Left ventricle myocardium inferior (tissue), 1 donor: ENCODE measurements at places on chromosomes 1 and 21. TPM values are rescaled to one million over a fixed set of nuclear protein-coding genes. Genes with fewer than 3 reads are reported as not detected.

DNA sequence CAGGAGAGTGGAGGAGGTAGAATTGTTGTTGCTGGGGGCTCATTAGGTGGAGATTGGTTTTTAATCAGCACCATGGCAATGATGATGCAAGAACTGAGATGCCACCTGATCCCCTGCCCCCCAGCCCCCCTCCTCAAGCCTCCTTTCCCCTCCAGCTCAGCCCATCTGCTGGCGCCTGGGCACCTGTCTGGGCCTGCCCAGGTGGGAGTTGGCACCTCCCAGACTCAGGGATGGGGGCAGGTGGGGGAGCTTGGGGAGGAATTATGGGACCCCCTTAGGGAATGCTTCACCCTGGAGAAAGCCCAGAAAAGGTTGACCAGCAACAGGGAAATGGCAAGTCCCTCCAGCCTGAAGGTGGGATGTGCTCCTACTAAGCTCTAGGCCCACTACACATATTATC lies 1.5 kb upstream of the NHLH1 start:
- DNase-seq, result no peak

GRCh38 chr1:209727785-209728184 lies 23.1 kb downstream of the HSD11B1 start:
- no peak for DNase-seq

MAP10 gene
- total RNA-seq, result 3.2 TPM

LCE1F gene
- not detected for total RNA-seq

- no peak for DNase-seq
These were observed 48.6 kb downstream of the WNT2B start for GRCh38 chr1:112557385-112557784.

LCE2A gene
- total RNA-seq, result not detected

- peak; percentile 91 for DNase-seq
These were observed at the start of gene MAN1C1 for GRCh38 chr1:25616095-25616986. TSS of gene MAN1C1 (plus strand) at chr1:25616791. CDS start at chr1:25617798, 1,007 bp downstream.

TAF5L gene
- 9.3 TPM for total RNA-seq

GRCh38 chr1:1432951-1433803 lies 2.3 kb upstream of the VWA1 start:
- DNase-seq, result peak; percentile 74

DNA sequence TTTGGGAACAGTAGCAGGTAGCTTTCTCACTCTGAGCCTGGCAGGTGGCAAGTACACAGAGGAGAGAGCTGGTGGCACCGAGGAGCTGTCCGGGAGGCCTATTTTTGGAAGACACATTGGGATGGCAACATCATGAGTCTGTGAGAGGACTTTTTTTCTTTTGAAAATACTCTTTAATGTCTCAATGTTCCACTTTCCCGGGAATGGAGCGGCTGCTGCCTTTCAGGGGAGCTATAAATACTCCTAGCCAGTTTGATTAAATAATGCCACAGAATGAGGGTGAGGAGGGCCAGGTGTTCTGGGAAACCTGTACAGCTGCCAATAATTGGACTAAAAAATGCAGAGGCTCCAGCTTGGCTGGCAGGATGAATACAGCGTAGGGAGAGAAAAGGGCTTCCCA lies 93.3 kb upstream of the COG2 start:
- DNase-seq, result no peak

GRCh38 chr1:52423771-52424170 lies 19.4 kb downstream of the PRPF38A start:
- DNase-seq, result no peak

- peak; percentile 37 for DNase-seq
These were observed 746 bp downstream of the MACF1 start for GRCh38 chr1:39205102-39205780.

DNA sequence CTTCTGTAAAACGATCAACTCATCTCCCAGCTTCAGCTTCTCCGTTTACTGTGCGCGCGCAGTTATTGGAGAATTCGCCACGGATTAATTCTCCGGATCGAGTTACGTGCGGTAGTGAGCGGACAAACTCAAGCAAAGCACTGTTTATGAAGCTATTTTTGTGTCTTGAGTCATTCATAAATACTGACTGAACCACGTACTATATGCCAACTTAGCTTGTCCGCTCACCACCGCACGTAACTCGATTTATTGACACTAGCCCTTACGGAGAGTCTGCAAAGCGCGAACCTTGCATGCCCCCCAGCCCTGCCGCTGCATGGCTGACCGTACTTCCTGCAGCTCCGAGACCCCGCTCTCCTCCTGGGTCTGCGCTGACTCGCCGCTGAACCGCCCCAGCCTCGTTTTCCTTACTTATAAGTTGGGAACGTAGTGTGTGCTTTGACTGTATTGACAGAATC lies 773 bp downstream of the CHD1L start:
- peak; percentile 27 for DNase-seq

WDR64 gene
- not detected for total RNA-seq

OR2T3 gene
- total RNA-seq, result not detected

DNA sequence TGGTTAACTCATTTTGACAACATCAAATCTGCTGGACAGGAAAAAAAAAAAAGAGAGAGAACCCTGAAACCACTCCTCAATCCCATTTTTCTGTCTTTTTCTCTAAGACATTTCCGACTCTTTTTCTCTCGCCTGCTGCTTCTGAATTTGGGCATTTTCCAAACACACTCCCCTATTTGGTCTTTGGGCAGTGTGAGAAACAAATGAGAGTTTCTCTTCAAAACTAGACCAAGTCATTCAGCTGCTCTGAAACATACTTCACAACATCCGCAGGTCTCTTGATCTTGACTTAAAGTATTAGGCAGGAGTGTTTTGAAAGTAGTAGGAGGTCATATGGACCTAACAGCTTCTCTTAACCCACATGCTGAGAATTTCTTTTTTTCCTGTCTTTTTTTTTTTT lies 364.8 kb upstream of the ESRRG start:
- no peak for DNase-seq

- no peak for DNase-seq
These were observed 3.6 kb downstream of the GUK1 start for GRCh38 chr1:228143480-228144192.

KRTAP19-1 gene
- total RNA-seq, result not detected

DNA sequence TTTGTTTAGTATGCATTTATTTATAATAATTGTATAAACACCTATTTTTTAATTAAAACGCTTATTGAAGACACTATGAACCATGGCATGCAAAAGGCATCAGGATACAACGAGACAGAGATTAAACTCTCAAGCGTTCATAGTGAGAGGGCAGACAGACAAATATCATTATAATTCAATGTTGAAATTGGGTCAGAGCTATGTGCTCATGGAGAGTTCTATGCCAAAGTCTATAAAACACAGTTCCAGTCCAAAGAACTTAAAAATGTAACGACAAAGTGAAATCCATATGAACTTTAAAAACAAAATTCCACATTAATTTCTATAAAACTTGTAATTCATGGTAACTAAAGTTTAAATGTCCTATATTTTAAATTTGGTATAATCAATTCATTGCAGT lies 724.0 kb downstream of the LTN1 start:
- no peak for DNase-seq

DNA sequence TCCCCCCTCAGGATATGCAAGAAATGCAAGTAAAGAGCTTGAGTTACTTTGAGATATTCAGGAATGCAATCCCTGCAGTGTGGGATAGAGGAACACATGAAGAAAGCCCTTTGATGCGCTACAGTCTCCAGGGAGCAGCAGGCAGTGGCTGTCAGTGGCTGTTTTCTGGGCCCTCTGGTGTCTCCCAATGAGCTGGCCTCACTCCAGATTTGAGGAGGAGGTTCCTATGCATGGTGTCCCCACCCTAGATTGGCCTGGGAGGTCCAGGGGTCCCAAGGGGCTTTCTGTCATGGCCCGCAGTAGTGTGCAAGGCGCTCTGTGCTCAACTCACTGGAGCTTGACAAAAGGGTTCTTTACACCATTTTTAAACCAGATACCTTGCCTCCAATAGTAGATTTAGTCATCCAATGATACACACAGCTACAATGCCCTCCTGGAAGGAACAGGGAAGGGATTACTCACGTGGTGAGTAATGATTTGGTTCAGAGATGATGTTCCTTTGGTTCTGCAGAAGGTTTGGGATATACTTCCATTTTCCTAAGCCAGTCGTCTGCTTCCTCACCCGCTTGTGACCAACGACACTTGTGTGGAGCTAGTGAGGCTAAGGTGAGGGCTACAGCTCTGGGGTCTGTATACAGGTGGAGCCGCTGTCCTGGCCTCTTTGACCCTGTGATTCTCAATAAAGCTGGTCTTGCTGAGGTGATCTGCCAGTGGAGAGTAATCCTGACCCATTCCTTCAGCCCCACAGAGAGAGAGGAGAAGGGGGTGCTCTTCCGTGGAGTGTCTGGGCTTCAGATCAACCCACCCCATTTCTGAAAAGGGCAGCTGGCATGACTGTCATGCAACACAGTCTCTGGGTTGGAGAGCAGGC lies 6.6 kb downstream of the BATF3 start:
- DNase-seq, result no peak

DNA sequence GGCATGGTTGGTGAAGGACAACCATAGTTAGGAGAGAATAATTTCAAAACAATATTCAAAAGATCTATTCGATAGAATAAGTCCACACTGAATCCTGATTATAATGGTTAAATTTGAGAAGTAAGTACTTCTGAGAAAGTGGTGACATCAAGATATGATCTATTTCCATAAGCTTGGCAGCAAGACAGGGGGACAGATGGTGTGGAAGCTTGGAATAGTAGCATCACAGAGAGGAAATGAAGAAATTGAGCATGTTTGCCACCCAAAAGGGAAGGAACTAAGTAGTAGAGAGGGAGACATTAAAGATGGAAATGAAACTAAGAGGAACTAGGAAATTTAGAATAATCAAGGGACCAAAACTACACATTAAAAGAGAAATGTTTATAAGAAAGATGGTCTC lies 94.5 kb downstream of the OLFM3 start:
- no peak for DNase-seq

DNA sequence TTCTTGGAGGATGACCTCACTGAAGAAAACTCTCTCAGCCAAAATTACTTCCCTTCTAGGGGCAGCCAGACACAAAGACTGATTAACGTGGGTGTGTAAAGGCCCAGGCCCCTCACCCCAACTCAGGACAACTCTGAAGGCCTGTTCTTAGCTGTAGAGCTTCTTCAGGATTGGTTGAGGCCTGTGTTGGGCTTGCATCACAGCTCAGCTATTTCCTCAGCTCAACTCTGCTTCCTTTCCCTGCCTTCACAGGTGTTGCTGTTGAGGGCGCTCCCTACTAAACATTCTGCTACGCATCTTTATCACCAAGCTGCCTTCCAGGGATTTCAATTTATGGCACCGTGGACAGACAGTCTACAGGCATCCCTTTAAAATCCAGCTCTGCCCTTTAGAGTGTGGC lies 36.8 kb downstream of the MAB21L3 start:
- no peak for DNase-seq

VHLL gene
- total RNA-seq, result not detected

GRCh38 chr21:30234643-30235042 lies 18.7 kb upstream of the CLDN8 start:
- no peak for DNase-seq

GRCh38 chr1:65440322-65440900 lies 19.9 kb downstream of the LEPR start:
- DNase-seq, result no peak

L1TD1 gene
- 0.08 TPM for total RNA-seq

DNA sequence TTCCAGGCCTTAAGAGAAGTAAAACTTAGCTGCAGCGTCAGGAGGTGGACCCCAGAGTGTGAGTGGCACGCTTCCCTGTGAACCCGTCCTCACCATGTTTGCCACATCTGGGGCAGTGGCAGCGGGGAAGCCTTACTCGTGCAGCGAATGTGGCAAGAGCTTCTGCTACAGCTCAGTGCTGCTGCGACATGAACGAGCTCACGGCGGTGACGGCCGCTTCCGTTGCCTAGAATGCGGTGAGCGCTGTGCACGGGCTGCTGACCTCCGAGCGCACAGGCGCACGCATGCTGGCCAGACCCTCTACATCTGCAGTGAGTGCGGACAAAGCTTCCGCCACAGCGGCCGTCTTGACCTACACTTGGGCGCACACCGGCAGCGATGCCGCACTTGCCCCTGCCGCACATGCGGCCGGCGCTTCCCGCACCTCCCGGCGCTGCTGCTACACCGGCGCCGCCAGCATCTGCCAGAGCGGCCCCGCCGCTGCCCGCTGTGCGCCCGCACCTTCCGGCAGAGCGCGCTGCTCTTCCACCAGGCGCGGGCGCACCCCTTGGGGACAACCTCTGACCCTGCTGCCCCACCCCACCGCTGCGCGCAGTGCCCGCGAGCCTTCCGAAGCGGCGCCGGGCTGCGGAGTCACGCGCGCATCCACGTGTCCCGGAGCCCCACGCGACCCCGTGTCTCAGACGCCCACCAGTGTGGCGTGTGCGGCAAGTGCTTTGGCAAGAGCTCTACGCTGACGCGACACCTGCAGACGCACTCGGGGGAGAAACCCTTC lies 9.3 kb downstream of the ZNF672 start:
- DNase-seq, result no peak

GRCh38 chr1:194466706-194467105 lies 1280.3 kb upstream of the B3GALT2 start:
- no peak for DNase-seq

COL24A1 gene
- total RNA-seq, result 0.74 TPM

KCNC4 gene
- total RNA-seq, result 6.1 TPM

DNA sequence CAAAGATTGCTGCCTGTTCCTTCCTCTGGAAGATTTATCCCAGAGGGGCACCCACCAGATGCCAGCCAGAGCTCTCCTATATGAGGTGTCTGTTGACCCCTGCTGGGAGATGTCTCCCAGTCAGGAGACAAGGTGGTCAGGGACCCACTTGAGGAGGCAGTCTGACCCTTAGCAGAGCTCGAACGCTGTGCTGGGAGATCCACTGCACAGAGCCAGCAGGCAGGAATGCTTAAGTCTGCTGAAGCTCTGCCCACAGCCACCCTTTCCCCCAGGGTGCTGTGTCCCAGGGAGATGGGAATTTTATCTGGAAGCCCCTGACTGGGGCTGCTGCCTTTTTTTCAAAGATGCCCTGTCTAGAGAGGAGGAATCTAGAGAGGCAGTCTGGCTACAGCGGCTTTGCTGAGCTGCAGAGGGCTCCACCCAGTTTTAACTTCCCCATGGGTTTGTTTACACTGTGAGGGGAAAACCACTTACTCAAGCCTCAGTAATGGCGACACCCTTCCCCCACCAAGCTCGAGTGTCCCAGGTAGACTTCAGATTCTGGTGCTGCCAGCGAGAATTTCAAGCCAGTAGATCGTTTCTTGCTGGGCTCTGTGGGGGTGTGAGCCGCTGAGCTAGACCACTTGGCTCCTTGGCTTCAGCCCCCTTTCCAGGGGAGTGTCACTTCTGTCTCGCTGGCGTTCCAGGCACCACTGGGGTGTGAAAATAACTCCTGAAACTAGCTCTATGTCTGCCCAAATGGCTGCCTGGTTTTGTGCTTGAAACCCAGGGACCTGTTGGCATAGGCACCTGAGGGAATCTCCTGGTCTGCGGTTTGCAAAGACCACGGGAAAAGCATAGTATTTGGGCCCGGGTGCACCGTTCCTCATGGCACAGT lies 51.1 kb upstream of the PDC start:
- DNase-seq, result no peak

GRCh38 chr1:81420760-81421159 lies 380.0 kb upstream of the ADGRL2 start:
- DNase-seq, result no peak

GRCh38 chr1:10708757-10709156 lies 87.7 kb downstream of the CASZ1 start:
- no peak for DNase-seq

KIAA0319L gene
- 64.3 TPM for total RNA-seq

- no peak for DNase-seq
These were observed 736 bp upstream of the ZMPSTE24 start for GRCh38 chr1:40257313-40257687.
